ENCODE measurements at places on chromosomes 11 and 22. TPM values are rescaled to one million over a fixed set of nuclear protein-coding genes. Genes with fewer than 3 reads are reported as not detected.

- H3K4me1 ChIP-seq = no peaks in the 10 kb centered on the region
- peak; percentile 14 for DNase-seq
- H3K36me3 ChIP-seq = no peaks in the 10 kb centered on the region
- no peak overlapping the region for H3K4me3 ChIP-seq
Measured at GRCh38 chr11:45926001-45926401, 3.5 kb downstream of the LARGE2 start.

TRIM5 gene
- polyA plus RNA-seq = 12.6 TPM

DNA sequence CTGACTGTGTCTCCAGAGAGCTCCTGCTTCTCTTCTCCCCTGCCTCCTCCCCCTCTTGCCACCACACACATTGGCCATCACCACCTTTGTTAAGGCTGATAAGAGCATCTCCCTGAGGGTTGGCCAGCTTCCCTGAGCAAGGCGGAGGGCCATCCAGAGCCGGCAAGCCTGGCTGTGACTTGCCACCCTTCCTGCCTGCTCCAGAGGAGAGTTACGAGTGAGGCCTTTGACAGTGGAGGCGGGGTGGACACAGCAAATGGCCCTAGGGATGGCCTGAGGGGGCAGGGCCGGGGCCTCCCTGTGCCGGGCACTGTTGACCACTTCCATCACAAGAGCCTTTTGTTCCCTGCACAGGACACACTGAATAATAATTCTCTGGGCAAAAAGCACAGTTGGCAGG is 5.4 kb downstream of the FREY1 start:
- no peak for DNase-seq
- H3K27ac ChIP-seq = no peak overlapping the region
- peaks cover 22% of the 10 kb centered on the region for H3K4me1 ChIP-seq
- H3K27me3 ChIP-seq = no peaks in the 10 kb centered on the region
- no peak overlapping the region for H3K4me3 ChIP-seq

TYR gene
- not detected for polyA plus RNA-seq

- no peak overlapping the region for H3K4me3 ChIP-seq
- no peak overlapping the region for H3K27ac ChIP-seq
- H3K27me3 ChIP-seq = no peaks in the 10 kb centered on the region
- no peak for DNase-seq
- H3K4me1 ChIP-seq = no peaks in the 10 kb centered on the region
Measured at GRCh38 chr11:38814670-38815069, 2216.6 kb upstream of the RAG2 start.

DNA sequence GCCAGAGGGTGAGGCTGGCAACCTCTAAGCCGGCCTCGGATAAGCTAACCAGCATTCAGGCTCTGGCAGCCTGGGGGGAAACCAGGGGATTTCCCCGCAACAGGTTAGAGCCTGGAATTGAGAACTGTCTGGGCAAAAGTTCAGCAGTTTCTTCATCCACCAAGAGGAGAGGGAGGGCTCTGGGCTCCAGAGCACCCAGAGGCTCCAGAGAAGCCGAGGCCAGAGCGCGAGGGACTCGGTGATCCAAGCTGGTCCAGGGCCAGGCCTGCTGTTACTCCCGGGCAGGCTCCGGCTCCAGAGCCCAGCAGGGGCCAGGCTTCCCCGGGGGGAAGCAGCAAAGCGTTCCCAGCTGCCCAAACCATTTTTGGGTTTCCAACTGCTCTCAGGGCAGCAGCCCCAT is 13.3 kb upstream of the SH3BP1 start:
- no peaks in the 10 kb centered on the region for H3K36me3 ChIP-seq
- no peak for DNase-seq
- H3K4me3 ChIP-seq = no peak overlapping the region
- H3K27ac ChIP-seq = peak overlapping the region; percentile 34
- H3K4me1 ChIP-seq = peaks cover 19% of the 10 kb centered on the region

OR8K5 gene
- not detected for polyA plus RNA-seq

DNA sequence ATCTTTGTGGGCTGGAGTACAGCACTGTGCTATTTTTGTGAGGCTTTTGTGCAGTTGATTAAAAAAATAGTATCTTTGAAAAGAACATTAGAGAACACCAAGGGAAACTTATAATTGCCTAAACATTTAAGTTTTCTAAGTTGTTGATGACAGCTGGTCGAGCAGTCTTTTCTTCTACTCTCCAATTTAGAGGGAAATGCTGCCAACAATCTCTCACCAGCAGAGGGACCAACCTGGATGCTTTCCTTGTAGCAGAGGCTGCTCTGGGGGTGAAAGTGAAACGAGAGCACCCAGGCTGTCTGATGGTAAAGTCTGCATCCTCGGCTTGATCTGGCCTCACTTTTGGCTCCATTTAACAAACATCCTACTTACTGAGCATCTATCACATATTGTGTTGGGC is 1286.5 kb upstream of the TENM4 start:
- H3K4me3 ChIP-seq = no peak overlapping the region
- H3K27ac ChIP-seq = no peak overlapping the region
- no peaks in the 10 kb centered on the region for H3K36me3 ChIP-seq
- DNase-seq = peak; percentile 50
- no peaks in the 10 kb centered on the region for H3K4me1 ChIP-seq

- H3K27me3 ChIP-seq = peaks cover 12% of the 10 kb centered on the region
- H3K36me3 ChIP-seq = no peaks in the 10 kb centered on the region
- DNase-seq = no peak
- H3K27ac ChIP-seq = no peak within 1 kb of the TSS
Measured at GRCh38 chr11:66371627-66372415, at the start of gene SLC29A2. TSS of gene SLC29A2 (minus strand) at chr11:66371760. CDS start at chr11:66371591, 169 bp downstream.

- H3K27me3 ChIP-seq = no peaks in the 10 kb centered on the region
- no peak overlapping the region for H3K27ac ChIP-seq
- no peaks in the 10 kb centered on the region for H3K36me3 ChIP-seq
- no peak for DNase-seq
- no peak overlapping the region for H3K4me3 ChIP-seq
- H3K4me1 ChIP-seq = peaks cover 4% of the 10 kb centered on the region
Measured at GRCh38 chr11:44945666-44946065, 5.0 kb downstream of the TP53I11 start.

GRCh38 chr11:128451652-128452470 is 135.5 kb downstream of the ETS1 start:
- no peaks in the 10 kb centered on the region for H3K36me3 ChIP-seq
- no peak overlapping the region for H3K4me3 ChIP-seq
- DNase-seq = peak; percentile 56
- peak overlapping the region; percentile 71 for H3K27ac ChIP-seq

DNA sequence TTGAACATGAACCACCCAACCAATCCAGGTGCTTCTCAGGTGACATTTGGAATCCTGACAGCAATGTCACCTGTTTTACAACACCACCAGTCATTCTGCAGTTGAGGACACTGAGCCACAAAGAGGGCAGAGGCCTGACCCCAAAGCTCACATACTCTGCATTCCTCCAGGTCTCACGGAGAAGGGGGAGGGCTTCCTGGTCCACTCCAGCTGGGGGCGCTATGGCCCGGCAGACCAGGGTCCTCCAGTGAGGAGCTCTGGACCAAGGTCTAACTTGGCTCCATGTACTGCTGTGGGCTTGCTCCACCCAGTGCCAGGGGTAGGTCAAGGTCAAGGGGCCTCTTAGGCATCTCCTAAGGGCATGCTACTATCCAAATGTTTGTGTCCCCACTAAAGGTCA is 1.5 kb upstream of the PNPLA3 start:
- H3K27me3 ChIP-seq = no peaks in the 10 kb centered on the region
- H3K4me1 ChIP-seq = peaks cover 6% of the 10 kb centered on the region
- H3K36me3 ChIP-seq = no peaks in the 10 kb centered on the region
- no peak overlapping the region for H3K27ac ChIP-seq

DNA sequence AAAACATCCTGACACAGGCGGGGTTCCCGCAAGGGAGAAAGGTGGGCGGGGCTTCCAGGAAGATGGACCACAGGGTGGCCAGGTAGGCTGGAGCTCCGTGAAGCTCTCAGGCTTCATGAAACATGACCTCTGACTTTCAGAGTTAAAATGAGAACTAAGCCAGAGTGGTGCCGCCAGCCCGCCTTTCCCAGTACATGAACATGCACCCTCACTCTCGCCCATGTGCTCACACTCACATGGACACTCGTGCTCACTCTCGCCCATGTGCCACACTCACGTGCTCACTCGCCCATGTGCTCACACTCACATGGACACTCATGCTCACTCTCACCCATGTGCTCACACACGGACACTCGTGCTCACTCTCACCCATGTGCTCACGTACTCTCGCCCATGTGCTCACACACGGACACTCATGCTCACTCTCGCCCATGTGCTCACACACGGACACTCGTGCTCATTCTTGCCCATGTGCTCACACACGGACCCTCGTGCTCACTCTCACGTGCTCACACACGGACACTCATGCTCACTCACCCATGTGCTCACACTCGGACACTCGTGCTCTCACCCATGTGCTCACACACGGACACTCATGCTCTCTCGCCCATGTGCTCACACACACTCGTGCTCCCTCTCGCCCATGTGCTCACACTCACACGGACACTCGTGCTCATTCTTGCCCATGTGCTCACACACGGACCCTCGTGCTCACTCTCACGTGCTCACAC is 10.0 kb downstream of the RNH1 start:
- DNase-seq = no peak
- H3K27ac ChIP-seq = no peak overlapping the region
- no peaks in the 10 kb centered on the region for H3K27me3 ChIP-seq
- H3K4me3 ChIP-seq = no peak overlapping the region
- no peaks in the 10 kb centered on the region for H3K4me1 ChIP-seq

MMP8 gene
- not detected for polyA plus RNA-seq

- no peaks in the 10 kb centered on the region for H3K36me3 ChIP-seq
- no peaks in the 10 kb centered on the region for H3K4me1 ChIP-seq
- H3K27me3 ChIP-seq = no peaks in the 10 kb centered on the region
- no peak overlapping the region for H3K4me3 ChIP-seq
- H3K27ac ChIP-seq = no peak overlapping the region
Measured at GRCh38 chr11:41398175-41398574, 61.3 kb downstream of the LRRC4C start.

FOLR1 gene
- 0.80 TPM for polyA plus RNA-seq

DNA sequence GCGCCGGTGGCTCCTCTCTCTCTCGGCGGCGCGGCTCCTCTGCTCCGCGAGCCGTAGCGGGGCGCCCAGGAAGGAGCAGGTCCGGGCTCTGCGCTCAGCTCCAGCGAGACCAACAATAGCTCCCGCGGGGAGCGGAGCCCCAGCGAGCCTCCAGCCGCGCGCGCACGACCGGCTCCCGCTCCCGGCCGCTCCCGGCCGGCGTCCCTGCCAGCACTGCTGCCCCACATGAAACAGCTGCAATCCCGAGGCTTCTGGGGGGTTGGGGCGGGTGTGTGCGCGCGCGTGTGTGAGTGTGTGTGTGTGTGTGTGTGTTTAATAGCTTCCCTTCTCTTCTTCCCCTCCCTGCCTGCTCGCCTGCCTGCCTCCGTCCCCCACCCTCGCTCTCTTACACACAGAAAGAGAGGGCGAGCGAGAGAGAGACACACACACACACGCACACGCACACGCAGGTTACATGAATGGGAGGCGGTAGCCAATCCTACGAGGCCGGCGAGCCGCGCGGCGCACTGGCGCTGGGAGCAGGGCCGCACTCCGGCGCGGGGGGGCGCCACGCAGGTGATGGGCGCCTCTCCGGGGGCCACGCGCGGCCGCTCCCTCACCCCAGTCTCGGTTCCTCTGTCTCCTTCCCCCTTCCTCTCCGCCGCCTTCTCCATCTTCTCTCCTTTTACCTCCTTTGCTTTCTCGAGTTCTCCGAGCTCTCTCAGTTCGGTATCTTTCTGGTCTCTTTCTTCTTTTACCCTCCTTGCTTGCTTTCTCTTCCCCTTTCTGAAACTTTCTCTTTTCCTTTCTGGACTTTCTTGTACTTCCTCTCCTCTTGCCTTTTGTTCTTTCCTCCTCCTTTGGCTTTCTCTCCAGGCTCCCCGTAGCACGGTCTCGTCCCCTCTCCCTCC is at the start of gene TENM4:
TSS of gene TENM4 (minus strand) at position 460 of the 890 bp plus-strand sequence. CDS start 371,086 bp downstream, outside the sequence.
- H3K27ac ChIP-seq = peak within 1 kb of the TSS; percentile 84
- H3K4me3 ChIP-seq = peak within 1 kb of the TSS; percentile 75
- H3K4me1 ChIP-seq = peaks cover 43% of the 10 kb centered on the region
- DNase-seq = peak; percentile 83
- H3K36me3 ChIP-seq = no peaks in the 10 kb centered on the region

LGR4 gene
- polyA plus RNA-seq = 9.9 TPM

GRCh38 chr22:31148953-31149627 is 8.8 kb upstream of the PLA2G3 start:
- peaks cover 9% of the 10 kb centered on the region for H3K4me1 ChIP-seq
- H3K36me3 ChIP-seq = no peaks in the 10 kb centered on the region
- no peak overlapping the region for H3K4me3 ChIP-seq
- H3K27me3 ChIP-seq = no peaks in the 10 kb centered on the region
- peak; percentile 76 for DNase-seq

SLC22A6 gene
- not detected for polyA plus RNA-seq

- H3K27ac ChIP-seq = no peak overlapping the region
- H3K27me3 ChIP-seq = no peaks in the 10 kb centered on the region
- no peak for DNase-seq
Measured at GRCh38 chr11:33178443-33179180, 17.3 kb upstream of the CSTF3 start.

KCNQ1OT1 gene
- 0.17 TPM for polyA plus RNA-seq

DNA sequence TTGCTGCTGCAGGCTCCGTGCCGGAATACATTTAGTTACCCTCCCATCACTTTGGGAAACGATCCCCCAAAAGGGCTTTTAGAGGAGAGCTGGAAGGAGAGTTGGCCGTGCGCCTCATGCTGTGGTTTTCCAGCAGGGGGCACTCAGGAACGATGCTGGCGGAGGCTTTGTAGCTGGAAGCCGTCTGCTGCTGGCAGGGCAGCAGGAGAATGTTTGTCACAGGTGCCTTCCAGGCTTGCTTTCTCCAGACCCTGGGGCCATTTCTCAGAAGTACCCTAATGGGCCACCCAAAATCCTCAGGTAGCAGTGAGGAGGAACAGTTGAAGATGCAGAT is 30.0 kb upstream of the CABP7 start:
- peaks cover 29% of the 10 kb centered on the region for H3K4me1 ChIP-seq
- no peaks in the 10 kb centered on the region for H3K27me3 ChIP-seq
- H3K27ac ChIP-seq = no peak overlapping the region
- H3K36me3 ChIP-seq = peaks cover 4% of the 10 kb centered on the region
- no peak overlapping the region for H3K4me3 ChIP-seq
